ENCODE measurements at places on chromosomes 11 and 22.

- DNase-seq, result no peak
Measured at GRCh38 chr11:91263496-91264365, 960.9 kb upstream of the FAT3 start.

DNA sequence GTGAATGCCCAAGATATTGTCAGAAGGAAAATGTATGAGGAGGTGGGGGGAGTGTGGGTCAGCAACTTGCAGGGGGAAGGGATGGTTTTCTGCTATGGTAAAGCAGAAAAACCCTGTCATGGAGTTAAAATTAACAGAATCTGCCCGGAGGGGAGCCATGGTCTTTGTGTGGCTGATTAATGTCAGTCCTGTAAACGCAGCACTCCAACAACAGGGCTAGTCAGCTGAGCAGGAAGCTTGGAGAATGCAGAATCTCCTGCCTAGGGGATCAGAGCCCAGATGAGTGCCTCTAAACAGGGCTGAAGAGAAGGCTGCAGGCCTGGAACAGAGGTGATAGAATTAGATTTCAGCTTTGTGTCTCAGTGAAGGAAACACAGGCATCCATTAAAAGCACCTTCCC, 140.9 kb upstream of the MTNR1B start:
- no peak for DNase-seq

DNA sequence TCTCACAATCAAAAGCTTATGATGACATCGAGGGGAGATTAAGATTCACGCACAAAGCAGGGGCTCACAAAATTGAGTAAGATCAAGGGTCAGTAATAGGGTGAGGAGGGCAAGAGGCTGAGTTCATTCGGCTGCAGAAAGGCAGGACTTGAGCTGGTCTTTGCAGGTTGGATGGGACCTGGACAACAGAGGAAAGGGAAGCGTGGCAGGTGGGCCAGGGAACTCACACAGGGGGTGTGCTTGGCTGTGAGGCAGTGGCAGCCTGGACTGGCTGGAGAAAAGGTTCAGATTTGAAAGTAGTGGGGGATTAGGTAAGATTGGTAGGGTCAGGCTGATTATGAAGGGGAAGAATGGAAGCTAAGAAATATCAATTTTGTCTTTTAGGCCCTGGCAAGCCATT, 161.6 kb downstream of the PKNOX2 start:
- no peak for DNase-seq

DNA sequence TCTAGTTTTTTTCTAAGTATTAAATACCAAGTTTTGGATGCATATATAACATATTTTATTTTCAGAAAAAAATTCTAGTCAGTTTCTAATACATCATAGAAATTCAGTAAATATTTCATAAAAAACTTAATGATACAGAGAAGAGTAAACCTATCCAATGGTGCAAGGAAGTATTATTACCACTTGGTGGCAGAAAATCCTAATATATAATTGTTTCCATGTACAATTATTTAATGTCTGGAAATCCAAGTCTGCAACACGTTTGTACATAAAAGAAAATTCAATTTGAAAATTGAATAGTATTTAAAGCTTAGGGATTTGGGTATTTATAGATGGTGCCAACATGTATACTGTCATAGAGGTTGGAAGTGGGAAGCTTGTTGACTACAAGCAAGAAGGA, 127.0 kb downstream of the TRPC6 start:
- no peak for DNase-seq

DNA sequence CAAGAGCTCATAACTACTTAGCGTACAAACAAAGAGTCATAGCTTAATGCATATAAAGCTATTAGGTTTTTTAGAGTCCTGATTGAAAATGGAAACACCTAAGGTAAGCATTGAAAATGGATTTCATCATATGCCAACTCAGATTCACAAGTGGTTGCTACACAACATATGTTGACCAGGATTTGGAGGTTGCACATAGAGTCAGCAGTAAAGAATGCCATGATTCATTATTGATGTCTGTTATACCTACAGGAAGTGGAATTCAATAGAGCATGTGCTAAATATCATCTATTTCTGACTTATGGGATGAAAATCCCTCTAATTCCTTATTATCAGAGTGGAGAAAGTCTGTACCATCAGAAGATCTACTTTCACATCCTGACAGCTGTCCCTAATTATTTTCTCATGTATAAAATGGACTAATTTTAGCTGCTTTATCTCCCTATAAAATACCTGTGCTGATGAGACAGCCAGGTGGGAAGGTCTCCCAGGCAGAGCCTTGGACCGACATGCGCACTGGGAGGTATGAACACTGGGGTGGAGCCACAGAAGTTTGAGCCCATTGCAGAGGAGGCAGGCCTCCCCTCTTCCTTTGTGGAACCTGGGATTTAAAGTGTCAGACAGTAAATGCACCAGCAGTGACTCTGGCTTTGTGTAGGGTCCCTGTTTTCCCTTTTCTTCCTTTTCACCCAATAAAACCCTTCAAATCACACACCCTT, 204.2 kb downstream of the AASDHPPT start:
- DNase-seq, result peak; percentile 46

GRCh38 chr22:37229012-37229804, 14.9 kb downstream of the RAC2 start:
- no peak for DNase-seq

- DNase-seq, result no peak
Measured at GRCh38 chr11:70303070-70303469, 32.6 kb downstream of the PPFIA1 start.

- no peak for DNase-seq
Measured at GRCh38 chr11:69362315-69362714, 68.4 kb downstream of the MYEOV start.

- DNase-seq, result no peak
Measured at GRCh38 chr11:66554602-66555001, 7.9 kb downstream of the ACTN3 start.

All from keratinocyte (primary cell).